ENCODE measurements at places on chromosomes 7 and 10. TPM values are rescaled to one million over a fixed set of nuclear protein-coding genes. Genes with fewer than 3 reads are reported as not detected.

The MALRD1 gene
- 2.2 TPM for polyA plus RNA-seq

The WDR37 gene
- polyA plus RNA-seq: 21.0 TPM

DNA sequence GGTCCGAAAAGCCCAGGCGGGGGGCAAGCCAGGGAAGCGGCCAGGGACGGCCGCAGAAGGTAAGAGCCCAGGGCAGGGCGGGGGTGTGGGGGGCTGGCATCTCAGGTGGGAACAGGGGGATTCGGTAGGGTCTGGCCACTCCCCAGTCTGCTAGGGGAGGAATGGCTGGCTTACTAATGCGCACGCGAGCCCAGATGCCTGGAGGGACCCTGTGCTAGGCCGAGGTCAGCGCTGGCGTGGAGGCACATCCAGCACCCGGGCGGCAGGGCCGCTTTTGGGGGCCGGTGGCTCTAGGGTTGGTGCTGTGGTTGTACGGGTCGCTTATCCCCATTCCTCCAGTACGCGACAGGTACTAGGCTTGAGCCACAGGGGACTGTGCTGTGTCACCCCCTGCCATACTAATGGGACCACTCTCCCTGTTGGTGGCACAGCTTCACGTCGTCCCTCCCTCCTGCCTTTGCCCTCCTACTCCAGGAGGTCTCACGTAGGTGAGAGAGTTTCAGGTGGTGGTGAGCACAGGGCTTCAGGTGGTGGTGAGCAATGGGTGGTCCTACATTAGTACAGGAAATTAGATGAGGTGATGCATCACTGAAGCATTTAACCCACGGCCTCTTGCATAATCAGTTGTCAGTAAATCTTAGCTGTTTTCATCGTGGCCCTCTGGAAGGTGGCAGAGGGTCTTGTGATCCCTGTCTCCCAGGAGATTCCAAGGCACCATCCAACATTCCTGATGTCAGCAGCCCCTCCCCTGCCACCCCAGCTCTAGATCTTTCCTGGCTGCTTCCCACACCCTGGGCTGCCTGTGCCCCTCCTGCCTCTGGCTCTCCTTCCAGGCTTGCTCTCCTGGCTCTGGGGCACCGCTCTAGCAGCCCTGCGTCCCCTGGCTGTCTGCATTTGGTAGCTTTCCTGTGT, 971 bp downstream of the AEBP1 start:
- DNase-seq: no peak

- DNase-seq: no peak
Observed at GRCh38 chr10:79136236-79137005, 67.7 kb downstream of the ZMIZ1 start.

- no peak for DNase-seq
Observed at GRCh38 chr10:1102831-1103230, 46.6 kb downstream of the WDR37 start.

- DNase-seq: no peak
Observed at GRCh38 chr10:80542053-80542452, 4.4 kb downstream of the SH2D4B start.

DNA sequence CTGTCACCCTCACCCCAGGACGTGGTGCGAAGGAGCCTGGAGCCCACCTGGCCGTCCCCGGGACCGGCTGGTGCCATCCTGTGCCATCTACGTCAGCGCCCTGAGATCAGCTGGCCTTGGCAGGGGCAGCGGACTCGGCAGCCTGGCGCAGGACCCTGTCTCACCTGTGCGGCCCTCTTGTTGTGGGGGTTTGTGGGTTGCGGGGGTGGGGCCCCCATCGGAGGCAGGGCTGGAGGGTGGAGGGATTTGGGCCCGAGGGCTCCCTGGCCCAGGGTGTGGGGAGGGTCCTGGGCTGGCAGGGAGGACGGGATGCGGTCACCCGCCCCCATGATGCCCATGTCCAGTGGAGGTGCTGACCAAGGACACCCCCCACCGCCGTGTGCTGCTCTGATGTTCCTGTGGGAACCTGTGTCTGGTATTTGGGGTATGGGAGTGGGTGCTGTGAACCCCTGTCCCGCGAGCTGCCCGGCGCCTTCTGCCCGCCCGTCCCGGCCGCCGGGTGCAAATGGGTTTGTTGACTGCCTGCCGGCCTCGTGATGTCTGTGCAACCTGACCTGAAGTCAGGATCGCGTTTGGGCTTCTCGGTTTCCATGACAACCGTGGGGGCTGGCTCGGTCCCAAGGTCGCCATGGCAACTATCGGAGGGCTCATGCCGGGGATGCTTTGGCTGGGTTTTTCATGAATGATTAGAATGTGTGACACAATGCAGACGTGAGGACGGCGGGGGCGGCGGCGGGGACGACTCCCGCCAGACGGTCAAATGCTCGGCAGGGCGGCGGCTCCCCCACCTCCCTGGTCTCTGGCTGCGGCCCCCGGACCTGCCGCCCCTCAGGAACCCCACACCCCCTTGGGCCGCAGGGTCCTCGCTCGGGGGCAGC, 7.3 kb downstream of the MAFK start:
- peak; percentile 93 for DNase-seq

The MLXIPL gene
- 4.8 TPM for polyA plus RNA-seq

GRCh38 chr7:92242972-92243371, 2.7 kb downstream of the KRIT1 start:
- no peak for DNase-seq

DNA sequence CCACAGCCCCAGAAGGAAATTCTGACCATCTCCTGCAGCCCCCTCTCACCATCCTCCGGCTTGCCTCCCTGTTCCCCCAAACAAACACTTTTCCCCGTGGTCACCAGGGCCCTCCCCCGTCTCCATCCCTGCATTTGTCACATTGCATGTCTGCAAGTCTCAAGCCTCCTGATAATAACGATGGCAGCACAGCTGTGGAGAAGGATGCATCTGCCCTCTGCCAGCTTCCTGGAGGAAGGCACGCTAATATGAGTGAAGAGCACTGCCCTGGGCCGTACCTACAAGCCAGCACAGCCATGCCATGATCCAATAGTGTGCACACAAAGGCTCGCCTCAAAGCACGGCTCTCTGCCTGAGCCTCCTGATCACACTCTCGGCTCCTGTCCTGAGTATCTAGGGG, 98.5 kb downstream of the SLIT1 start:
- DNase-seq: no peak
